Frontal cortex (tissue), 4 donors: ENCODE measurements at places on chromosomes 12 and 14. TPM values are rescaled to one million over a fixed set of nuclear protein-coding genes. Genes with fewer than 3 reads are reported as not detected.

NDRG2 gene
- 92.9 TPM for total RNA-seq

DNA sequence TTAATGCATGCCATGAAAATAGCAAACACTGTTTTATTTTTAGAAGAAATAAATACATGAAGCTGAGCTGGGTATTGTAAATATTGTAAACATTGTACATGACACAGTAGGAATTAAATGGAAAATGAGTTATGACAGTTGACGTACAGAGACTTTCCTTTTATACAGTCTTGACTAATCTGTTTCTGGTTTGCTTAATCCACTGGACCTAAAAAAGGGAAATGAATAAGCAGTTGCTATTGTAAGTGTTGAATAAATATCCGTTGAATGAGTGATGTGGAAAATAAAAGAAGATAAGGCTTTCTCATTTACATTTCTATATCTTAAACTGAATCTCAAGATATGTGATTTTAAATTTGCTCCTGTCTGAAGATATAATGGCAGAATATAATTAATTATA lies 15.0 kb downstream of the PMCH start:
- no peak for DNase-seq

DNA sequence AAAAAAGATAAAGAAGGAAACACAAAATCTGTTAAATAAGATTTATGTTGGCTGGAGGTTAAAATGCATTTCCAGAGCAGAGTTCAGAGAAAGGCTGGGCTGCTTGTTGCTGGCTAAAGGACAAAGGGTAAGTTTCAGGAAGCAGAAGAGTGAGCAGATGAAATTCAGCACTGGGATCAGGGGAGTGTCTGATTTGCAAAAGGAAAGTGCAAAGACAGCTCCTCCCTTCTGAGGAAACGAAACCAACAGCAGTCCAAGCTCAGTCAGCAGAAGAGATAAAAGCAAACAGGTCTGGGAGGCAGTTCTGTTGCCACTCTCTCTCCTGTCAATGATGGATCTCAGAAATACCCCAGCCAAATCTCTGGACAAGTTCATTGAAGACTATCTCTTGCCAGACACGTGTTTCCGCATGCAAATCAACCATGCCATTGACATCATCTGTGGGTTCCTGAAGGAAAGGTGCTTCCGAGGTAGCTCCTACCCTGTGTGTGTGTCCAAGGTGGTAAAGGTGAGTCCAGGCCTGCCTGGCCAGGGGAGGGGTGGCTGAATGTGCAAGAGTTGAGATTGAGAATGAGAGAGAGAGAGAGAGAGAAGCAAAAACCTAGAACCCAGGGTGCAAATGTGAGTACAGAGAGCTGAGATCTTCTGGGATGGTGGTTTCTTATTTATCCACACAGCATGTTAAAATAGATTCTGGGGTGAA lies at the start of gene OAS1:
Gene OAS1, plus strand, starts transcription at position 251 of the 703 bp plus-strand sequence. Its CDS starts 78 bp downstream, at position 329.
- DNase-seq = no peak

DNA sequence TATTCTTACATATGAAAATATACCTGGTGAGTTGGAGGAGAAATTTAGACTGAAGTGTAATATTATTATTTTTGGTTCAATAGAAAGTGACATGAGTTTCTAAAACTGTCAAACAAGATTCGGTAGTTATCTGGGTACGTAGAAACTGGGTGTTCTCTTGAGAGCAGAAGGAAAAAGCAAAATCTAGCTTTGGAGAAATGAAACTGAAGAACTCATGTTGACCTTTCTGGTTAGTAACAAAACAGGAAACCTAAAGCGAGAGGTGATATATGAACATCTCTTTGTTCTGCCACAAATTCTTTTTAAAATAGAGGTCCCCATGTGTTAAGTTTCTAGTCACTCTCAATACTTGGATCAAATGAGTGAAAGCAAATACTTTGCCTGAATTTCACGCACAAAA lies 401.7 kb downstream of the TRHDE start:
- no peak for DNase-seq

- DNase-seq = no peak
Observed at GRCh38 chr12:42320796-42321195, 5.1 kb downstream of the ZCRB1 start.

AICDA gene
- total RNA-seq = not detected

DNA sequence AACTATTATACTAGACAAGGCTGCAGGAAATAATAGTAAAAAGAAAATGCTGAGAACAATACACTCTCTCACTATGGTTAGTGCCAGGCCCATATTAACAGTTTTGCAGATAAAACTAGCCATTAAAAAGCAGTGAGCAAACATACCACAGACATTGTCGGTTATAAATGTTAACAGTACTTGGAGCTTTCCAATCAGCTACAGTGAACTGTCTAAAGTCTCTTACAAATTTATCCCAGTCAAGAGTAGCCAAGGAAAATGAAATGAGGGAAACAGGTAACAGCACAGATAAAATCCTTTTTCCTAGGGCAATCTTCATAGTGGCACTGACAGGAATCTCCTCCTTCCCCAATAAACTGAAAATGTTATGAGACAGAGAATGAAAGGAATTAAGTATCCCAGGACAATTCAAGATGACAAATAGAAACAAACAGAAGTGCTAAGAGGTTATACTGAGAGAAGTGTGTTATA lies 30.8 kb downstream of the PAWR start:
- DNase-seq = no peak

IFI27L1 gene
- 7.3 TPM for total RNA-seq

DNA sequence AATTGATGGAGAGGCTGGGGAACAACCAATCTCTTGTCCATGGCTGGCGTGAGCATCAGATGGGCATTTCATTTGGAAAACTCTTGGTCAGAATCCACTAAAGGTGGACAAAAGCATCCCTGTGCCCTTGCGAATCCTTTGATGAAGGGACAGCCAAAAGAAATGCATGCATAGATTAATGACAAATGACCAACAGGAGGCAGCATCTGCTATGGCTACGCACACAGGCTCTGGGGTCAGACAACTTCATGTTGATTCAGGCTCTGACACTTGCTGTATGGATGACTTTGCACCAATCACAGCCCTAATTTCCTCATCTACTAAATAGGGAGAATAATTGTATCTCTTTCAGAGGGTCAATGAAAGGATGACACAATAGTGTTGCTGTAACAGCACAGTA lies 117.5 kb downstream of the ASCL4 start:
- no peak for DNase-seq

DNA sequence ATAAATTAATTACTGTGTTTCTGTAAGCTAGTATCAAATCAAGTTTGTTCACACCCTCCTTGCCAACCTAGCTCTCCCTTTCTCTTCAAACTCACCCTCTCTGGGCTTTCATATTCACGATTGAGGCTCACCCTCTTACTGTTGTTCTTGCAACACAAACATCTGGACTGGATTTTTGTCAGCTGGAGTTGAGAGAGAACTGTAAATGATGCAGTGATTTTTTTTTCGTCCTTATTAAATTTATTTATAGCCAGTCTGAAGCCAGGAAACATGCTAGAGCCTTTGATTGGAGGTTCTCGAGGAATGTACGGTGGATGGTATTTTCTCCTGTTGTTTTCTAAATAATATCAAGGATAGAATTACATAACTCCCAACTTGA lies 485.1 kb downstream of the ZFP36L1 start:
- DNase-seq = no peak
